ENCODE measurements at places on chromosomes 12 and 14.

GRCh38 chr14:91286530-91286937, 42.0 kb upstream of the GPR68 start:
- peaks cover 6% of the 10 kb centered on the region for H3K4me1 ChIP-seq
- peak overlapping the region; percentile 32 for H3K27ac ChIP-seq
- H3K4me3 ChIP-seq = no peak overlapping the region
- DNase-seq = peak; percentile 73
- peaks cover 85% of the 10 kb centered on the region for H3K36me3 ChIP-seq

GRCh38 chr12:121170611-121171260, 38.1 kb downstream of the P2RX7 start:
- H3K27me3 ChIP-seq = no peaks in the 10 kb centered on the region
- no peaks in the 10 kb centered on the region for H3K4me1 ChIP-seq
- peaks cover 9% of the 10 kb centered on the region for H3K36me3 ChIP-seq
- H3K27ac ChIP-seq = peak overlapping the region; percentile 8

DNA sequence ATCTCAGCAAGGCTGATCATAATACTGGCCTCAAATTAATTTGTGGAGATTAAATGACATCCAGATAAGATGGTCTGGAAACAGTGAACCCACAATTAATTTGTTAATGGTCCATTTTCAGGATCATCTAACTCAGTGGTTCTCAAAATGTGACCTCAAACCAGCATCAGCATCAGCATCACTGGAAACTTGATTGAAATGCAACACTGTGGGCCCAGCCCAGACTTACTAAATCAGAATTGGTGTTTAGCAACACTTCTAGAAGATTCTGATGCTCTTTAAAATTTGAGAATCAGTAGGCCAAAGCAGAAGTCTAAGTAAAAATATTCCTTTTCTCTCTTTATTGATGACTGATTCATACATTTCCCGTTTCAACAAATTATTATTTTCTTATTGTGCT, 10.7 kb upstream of the KRT82 start:
- H3K4me1 ChIP-seq = peaks cover 7% of the 10 kb centered on the region
- no peak overlapping the region for H3K4me3 ChIP-seq
- no peaks in the 10 kb centered on the region for H3K36me3 ChIP-seq
- H3K27me3 ChIP-seq = peaks cover 40% of the 10 kb centered on the region
- no peak for DNase-seq

GRCh38 chr14:32109676-32110547, 32.8 kb downstream of the ARHGAP5 start:
- no peaks in the 10 kb centered on the region for H3K27me3 ChIP-seq
- peaks cover 4% of the 10 kb centered on the region for H3K36me3 ChIP-seq
- H3K27ac ChIP-seq = no peak overlapping the region
- H3K4me1 ChIP-seq = peaks cover 4% of the 10 kb centered on the region
- no peak overlapping the region for H3K4me3 ChIP-seq
- no peak for DNase-seq

GRCh38 chr14:59313144-59313651, 124.7 kb downstream of the DAAM1 start:
- no peaks in the 10 kb centered on the region for H3K36me3 ChIP-seq
- no peaks in the 10 kb centered on the region for H3K27me3 ChIP-seq

DNA sequence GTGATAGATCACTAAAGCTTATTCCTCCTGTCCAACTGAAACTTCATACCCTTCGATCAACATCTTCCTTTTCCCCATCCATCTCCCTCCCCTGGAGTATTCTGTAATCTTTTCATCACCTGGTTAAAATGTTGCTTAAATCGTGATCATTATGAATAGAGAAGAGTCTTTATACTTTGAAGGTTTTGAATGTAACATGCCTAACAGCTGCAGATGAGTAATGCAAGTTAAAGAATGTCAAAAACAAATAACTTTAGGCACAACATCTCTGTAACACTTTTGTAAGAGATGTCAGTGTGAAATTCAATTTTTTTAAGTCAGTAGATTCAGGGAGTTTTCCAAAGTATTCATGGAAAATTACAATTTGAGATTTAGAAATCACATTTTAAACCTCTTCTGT, 25.0 kb downstream of the RXYLT1 start:
- peaks cover 2% of the 10 kb centered on the region for H3K36me3 ChIP-seq
- H3K27ac ChIP-seq = no peak overlapping the region
- no peak overlapping the region for H3K4me3 ChIP-seq
- no peak for DNase-seq
- H3K4me1 ChIP-seq = no peaks in the 10 kb centered on the region

DNA sequence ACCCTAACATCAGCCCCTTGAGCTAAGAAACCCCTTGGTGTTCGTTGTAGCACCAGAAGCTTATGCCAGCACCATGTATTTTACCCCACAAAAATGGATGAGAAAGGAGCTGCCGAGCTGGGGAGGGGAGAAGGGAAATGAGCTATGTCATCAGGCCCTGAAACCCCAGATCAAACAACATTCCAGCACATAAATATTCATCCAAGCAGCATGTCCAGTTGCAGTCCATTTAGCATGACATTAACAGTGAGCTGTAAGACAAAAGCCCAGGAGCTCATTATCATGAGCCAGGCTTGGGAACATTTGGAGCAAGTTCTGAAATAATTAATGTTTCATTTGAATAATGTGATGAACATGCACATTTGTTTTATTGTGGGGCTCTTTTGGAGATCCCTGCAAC, 630.1 kb upstream of the TMEM132C start:
- DNase-seq = no peak
- H3K27ac ChIP-seq = no peak overlapping the region
- H3K27me3 ChIP-seq = no peaks in the 10 kb centered on the region
- no peak overlapping the region for H3K4me3 ChIP-seq

DNA sequence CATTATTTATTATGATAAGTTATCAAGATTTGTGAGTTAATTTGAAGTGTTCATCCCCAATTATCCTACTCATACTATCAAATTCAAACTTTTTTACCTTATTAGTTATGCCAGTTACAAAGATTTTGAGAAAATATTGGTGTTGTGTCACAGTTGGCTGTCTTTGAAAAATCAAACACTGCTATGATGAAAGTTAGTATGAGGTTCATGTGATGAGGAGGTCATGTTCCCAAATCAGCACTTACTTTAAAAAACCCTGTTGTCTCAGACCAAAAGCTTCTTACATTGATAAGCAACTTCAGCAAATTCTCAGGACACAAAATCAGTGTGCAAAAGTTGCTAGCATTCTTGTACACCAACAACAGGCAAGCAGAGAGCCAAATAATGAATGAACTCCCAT, 68.1 kb downstream of the TTC6 start:
- H3K27ac ChIP-seq = no peak overlapping the region
- H3K36me3 ChIP-seq = no peaks in the 10 kb centered on the region
- no peaks in the 10 kb centered on the region for H3K27me3 ChIP-seq

DNA sequence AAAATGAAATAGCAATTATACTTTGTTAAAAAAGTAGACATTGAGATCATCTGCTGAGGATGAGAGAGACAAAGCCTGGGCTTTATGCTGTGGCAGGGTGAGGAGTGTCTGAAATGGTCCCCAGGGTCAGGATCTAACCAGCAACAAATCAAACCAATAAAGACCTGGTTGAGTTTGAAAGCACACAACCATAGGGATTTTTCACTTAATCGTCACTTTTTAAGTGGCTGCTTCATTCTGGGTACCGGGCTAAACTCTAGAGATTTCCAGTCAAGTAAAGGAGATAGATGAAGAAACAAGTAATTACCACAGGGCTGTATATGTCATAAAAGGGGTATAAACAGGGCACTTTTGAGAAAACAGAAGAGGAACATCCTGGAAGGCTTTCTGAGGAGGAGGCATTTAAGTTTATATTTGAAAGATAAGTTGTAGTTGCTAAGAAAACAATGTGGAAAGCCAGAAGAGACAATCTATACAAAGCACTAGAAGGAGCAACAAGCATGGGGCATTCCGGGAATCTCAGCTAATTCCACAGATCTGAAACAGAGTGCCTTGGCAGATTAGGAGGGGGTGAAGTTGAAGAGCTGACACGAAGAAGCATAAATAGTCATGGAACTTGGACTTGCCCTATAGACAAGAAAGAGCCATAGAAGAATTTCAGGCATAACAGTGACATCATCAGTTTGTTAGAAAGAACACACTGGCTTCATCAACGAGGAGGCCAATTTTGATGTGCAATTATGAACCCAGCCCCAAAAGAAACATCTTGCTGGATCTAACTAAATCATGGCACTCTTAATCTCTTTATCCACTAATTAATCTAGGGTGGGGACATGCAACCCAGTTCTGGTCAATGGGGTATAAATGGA, 46.9 kb upstream of the FRS2 start:
- H3K4me1 ChIP-seq = no peaks in the 10 kb centered on the region
- H3K27ac ChIP-seq = no peak overlapping the region
- no peaks in the 10 kb centered on the region for H3K36me3 ChIP-seq
- no peaks in the 10 kb centered on the region for H3K27me3 ChIP-seq
- no peak overlapping the region for H3K4me3 ChIP-seq

GRCh38 chr12:58548801-58549200, 371.5 kb downstream of the LRIG3 start:
- no peak overlapping the region for H3K4me3 ChIP-seq
- H3K27ac ChIP-seq = no peak overlapping the region

DNA sequence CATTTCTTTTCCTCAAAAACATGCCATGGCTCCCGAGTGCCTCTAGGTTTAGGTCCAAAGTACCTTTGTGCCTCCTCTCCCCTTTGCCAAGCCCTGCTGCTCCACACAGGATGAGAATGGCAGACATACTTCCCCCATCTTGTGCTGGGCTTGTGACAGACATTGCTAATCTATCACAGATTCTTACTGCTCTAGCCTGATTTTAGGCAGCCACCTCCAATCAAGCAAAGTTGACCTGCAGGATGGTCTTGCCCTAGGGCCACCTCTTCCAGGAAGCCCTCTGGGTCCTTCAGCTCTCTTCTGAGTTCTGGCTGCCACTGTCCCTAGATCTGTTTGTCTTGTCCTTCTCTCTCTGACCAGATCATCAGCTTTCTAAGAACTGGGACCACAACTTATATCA, 20.5 kb downstream of the FOXN4 start:
- H3K27me3 ChIP-seq = peaks cover 29% of the 10 kb centered on the region
- DNase-seq = no peak
- no peaks in the 10 kb centered on the region for H3K36me3 ChIP-seq

DNA sequence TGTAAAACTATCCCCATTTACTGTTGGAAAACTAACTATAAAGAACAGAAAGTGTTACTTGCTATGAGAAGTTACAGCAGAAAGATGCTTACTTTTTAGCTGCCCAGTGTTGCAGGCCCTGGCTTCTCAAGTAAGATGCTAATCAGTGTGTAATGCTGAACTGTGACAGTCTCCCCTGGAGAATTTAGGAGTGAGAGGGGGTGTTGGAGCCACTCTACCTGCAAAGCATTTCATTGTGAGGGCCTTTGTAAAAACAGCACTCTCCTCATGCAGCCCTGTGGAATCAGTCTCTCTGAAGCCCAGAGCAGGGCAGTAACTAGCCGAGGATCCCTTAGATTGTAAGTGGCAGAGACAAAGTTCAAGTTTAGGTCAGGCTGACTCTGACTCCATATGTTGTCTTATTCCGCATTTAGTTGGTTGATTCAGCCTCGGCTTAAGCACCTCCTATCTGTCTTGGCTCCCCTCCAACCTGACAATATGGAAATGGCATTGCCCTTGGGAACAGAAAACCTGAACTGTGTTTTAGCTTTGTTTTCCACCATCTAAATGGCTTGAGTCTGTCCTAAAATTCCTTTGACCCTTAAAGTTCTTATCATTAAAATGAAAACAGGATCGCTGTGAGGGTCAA, 141.3 kb downstream of the PRKCH start:
- peaks cover 83% of the 10 kb centered on the region for H3K36me3 ChIP-seq
- H3K27ac ChIP-seq = no peak overlapping the region
- DNase-seq = no peak
- no peak overlapping the region for H3K4me3 ChIP-seq
- peaks cover 75% of the 10 kb centered on the region for H3K4me1 ChIP-seq
- H3K27me3 ChIP-seq = no peaks in the 10 kb centered on the region

DNA sequence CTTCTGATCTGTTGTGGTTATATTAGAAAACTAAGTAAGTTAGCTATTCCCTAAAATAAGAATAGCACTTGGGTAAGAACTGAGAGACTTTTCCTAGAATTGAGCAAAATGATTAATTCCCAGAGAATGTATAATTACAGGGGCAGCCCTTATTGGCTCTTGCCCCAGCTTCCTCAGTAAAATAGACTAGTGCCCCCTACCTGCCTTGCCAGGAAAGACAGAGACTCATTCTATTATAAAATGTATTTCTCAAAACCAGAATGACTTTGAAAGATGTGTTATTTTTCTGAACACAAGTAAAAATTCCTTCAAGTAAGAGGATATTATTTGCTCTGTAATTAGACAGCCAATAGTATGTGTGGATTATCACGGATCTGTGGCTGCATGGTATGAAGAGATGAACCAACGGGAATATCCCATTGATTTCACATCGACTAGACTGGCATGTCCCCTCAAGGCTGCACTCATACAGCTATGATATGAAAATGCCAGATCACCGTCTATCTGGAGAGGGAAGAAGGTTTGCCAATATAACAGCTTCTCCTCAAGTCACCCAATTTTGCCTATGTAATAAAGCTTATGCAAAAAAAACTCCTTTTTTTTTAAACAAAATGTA, 7.4 kb upstream of the GLRX5 start:
- DNase-seq = no peak
- peaks cover 60% of the 10 kb centered on the region for H3K4me1 ChIP-seq
- no peaks in the 10 kb centered on the region for H3K27me3 ChIP-seq
- no peak overlapping the region for H3K4me3 ChIP-seq

GRCh38 chr14:53330441-53330840, 177.3 kb upstream of the DDHD1 start:
- no peaks in the 10 kb centered on the region for H3K27me3 ChIP-seq
- no peaks in the 10 kb centered on the region for H3K36me3 ChIP-seq
- H3K27ac ChIP-seq = no peak overlapping the region
- H3K4me3 ChIP-seq = no peak overlapping the region
- no peaks in the 10 kb centered on the region for H3K4me1 ChIP-seq

DNA sequence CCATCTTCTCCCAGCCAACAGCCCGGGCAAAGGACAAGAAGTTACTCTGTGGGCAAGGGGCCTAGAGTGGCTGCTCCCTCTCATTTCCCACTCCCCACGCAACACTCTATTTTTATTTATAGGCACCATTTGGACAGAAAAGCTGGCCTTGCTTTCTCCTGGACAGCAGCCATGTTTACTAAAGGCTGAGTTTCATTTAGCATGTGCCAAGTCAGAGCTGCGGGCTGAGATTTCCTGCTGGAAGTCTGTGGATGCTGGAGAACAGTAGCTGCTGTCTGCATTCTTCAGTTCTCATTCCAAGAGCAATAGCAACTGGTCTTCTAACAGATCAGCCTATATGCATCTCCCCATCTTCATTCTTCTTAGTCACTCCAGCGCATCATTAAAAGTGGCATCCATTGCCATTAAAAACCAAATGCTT, 8.3 kb downstream of the COL2A1 start:
- peaks cover 4% of the 10 kb centered on the region for H3K4me1 ChIP-seq
- no peak overlapping the region for H3K4me3 ChIP-seq
- H3K36me3 ChIP-seq = peaks cover 1% of the 10 kb centered on the region
- DNase-seq = no peak
- H3K27ac ChIP-seq = no peak overlapping the region
